ENCODE measurements at places on chromosomes 16 and 17.

- no peak for DNase-seq
These were observed 35.5 kb upstream of the STAC2 start for GRCh38 chr17:39261286-39261685.

DNA sequence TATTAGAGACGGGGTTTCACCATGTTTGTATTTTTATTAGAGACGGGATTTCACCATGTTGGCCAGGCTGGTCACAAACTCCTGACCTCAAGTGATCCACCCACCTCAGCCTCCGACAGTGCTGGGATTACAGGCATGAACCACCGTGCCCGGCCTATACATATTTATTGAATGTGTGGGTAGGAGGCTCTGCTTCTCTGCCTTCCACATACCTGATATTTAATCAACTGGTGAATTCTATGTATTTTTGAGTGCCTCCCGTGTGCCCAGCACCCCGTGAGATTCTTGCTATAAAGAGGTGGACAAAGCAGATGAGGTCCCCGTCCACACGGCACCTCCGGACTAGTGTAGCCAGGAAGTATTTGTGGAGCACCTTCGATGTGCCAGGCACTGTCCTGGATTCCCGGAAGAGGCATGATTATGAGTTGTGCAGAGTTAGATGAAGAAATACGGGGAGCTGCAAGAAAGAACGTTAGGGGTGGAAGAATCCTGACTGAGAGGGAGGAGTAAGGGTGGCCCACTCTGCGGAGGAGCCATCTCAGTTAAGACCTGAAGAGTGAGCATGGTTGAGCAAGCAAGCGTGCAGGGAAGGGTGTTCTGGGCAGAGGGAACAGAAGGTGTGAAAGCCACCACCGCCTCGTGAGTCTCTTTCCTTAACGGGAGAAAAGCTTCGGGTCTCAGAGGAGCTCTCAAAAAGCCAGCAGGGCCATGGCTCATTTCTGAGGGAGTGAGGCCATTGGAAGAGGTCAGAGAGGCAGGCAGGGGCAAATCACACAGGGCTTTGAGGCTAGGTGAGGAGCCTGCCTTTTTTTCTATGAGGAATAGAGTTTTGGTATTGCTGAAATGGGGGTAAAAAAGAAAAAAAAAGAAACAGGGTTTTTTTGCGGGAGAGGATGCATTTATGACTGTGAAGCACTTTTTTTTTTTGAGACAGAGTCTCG is 21.2 kb downstream of the CRISPLD2 start:
- DNase-seq, result no peak

DNA sequence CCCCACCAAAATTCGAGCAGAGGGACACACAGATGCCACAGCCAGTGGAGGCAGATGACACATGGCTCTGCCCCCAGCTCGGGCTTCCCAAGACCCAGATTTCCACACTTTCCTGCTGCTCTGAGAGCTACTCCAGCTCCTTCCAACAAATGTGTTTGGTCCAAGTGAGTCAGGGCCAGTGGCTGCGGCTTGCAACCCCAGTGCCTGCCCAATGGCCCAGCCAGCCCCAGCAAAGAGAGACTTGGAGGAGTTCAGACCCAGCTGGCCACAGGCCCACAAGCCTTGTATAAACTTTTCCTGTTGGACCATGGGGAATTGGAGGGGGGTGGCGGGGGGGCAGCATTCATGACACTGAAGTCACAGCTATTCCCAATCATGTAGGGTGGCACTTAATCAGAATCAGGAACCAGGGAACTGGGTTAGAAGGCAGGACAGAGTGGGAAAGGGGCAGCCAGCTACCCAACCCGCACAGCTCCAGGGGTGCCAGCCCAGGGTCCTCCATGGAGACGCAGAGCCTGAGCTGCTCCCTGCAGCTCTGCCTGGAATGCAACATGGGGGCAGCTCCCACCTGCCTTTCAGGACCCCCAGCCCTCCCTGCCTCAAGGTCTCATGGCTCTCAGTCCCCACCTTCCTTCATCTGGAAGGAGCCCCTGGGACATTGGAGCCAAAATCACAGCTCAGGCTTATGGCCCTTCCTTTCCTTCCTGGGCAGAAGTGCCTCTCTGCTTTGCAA is 17.5 kb upstream of the C16orf78 start:
- no peak for DNase-seq

GRCh38 chr17:18185391-18185790 is 1.8 kb downstream of the ALKBH5 start:
- no peak for DNase-seq

DNA sequence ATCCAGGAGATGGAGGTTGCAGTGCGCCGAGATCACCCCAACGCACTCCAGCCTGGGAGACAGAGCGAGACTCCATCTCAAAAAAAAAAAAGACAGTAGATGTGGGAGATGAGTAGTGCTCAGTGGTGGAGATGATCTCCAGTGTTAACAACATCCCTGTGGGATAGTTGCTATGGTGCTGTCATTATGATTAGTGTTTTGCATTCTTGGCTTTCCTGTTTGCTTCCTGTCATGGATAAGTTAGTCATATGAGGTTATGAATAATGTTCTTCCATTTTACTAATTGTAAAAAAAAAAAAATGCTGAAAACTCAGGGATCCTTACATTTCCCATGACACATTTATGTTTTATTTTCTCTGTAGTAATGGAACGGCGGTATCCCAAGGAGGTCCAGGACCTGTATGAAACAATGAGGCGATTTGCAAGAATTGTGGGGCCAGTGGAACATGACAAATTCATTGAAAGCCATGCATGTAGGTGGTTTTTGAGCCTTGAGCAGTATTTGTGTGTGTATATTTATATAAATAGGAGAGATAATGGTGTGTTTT is 24.5 kb upstream of the DUSP14 start:
- DNase-seq, result no peak

DNA sequence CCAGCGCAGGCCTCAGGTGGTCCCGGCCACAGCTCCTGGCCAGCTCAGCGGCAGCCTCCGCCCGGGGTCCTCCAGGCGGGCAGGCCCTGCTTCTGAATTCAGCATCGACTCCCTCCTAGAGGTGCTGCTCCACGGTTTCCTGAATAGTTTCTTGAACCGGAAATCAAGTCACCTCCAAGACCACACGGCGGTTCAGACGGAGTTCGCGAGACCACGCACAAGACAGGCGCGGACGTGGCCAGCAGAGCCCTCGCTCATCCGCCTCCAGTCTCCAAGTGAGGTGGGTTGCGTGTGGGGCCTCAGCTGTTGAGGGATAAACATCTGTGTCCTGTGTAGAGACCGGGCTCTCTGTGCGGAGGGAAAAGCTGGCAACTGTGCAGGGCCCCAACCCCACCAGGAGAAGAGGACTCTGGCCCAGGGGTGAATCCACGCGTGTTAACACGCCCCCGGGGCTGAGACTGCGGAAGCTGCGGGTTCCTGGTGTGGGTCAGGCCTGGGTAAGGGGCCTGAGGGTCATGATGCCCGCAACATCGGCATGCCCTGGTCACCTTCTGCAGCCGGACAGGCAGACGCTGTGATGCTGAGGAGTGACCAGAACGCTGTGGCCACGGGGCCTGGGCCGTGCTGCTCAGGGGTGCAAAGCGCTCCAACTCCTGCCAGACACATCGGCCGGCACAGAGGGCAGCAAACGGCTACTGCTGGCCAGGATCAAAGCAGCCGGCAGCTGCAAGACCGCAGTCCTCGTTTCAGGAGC is 55.0 kb upstream of the METRNL start:
- DNase-seq, result no peak
